ENCODE measurements at places on chromosomes 5 and 9.
A peak's percentile ranks its signal among the peaks of the same experiment; 100 is the strongest.

DNA sequence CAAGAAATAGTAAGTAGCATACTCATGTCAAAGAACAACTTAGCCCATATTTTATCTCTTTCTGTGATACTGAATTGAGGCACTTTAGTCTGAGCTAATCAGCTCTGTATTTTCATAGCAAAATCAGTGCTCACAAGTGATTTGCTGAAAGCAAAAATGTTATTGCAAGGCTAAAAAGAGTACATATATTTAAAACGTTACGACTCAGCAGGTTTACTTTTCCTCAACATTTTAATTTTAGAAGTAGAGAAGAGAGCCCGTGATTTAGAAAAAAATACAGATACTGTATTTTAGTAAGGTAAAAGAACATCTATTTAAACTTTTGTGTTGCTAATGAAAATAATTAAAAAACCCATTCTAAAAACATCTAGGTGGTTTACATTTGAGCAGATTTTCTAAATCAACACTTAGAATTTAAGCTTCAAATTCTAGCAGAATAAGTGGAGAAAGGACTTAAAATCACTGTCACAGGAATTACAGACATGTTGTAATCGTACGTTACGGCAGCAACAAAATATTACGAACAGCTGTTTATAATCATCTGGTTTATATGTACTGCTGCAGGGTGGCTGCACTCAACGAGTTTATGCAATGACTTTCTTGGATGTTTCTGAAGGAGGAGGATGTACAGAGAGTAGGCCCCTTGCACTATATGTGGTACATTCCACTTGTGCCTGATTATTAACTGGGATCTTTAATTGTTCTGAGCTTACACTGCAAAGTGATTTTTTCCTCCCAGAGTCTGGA is 20.1 kb downstream of the SREK1 start:
- peak; percentile 76 for DNase-seq

GRCh38 chr5:52922384-52922783 is 66.8 kb upstream of the ITGA2 start:
- peak; percentile 51 for DNase-seq

- peak; percentile 81 for DNase-seq
Measured at GRCh38 chr5:39547553-39548154, 122.9 kb upstream of the DAB2 start.

GRCh38 chr5:171261361-171261760 is 47.7 kb upstream of the TLX3 start:
- no peak for DNase-seq

GRCh38 chr9:38026021-38026809 is 42.8 kb downstream of the SHB start:
- peak; percentile 76 for DNase-seq

GRCh38 chr9:120885457-120885856 is 8.5 kb upstream of the PHF19 start:
- no peak for DNase-seq
